ENCODE measurements at places on chromosomes 6 and 20.
A peak's percentile ranks its signal among the peaks of the same experiment; 100 is the strongest.

DNA sequence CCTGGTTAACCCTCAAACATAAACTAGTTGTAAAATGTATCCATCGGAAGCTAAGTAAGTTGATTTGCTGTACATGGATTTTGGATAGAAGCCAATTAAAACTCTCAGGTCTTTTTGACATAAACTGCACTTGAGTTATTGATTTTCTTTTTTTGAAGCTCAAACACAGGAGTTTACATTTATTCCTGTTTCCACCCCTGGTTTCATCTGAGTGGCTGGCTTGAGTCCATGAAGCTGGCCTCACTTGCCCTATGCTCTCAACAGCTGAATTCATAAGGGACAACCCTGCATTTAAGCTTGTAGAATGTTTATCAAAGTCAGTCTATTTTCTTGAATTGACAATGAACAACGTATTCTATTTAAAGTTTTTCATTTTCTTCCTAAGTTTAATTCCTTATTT lies 58.1 kb upstream of the PLEKHG1 start:
- DNase-seq: no peak

DNA sequence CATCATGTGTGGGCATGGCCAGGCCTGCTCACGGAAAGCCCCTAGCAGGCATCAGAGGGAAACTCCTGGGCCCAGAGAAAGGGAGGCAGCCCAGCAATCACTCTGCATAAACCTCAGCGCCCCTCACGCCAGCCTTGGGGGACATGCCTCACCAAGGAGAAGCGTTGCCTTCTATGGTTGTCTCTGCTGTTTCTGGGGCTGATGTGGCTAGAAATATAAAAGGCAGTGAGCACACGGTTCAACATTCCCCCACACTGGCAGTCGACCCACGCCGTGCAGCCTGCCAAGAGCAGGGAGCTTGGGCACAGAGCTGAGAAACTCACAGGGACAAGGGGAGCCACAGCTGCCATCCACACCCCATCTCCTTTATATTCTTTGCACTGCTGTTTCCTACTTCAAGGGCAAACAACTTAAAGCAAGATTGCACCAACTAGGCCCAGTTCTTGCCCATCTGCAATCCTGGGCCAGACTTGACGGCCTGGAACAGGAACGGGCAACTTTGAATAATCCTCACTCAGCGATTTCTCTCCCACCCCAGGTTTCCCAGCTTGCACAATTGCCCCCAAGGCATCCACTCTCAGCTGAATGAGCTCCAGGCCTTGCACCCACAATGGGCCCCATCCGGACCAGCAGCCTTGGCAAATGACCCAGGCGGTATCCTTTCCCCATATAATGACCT lies 35.5 kb upstream of the FOXC1 start:
- no peak for DNase-seq

- DNase-seq: no peak
Measured at GRCh38 chr6:82573254-82573972, 209.8 kb downstream of the TPBG start.

DNA sequence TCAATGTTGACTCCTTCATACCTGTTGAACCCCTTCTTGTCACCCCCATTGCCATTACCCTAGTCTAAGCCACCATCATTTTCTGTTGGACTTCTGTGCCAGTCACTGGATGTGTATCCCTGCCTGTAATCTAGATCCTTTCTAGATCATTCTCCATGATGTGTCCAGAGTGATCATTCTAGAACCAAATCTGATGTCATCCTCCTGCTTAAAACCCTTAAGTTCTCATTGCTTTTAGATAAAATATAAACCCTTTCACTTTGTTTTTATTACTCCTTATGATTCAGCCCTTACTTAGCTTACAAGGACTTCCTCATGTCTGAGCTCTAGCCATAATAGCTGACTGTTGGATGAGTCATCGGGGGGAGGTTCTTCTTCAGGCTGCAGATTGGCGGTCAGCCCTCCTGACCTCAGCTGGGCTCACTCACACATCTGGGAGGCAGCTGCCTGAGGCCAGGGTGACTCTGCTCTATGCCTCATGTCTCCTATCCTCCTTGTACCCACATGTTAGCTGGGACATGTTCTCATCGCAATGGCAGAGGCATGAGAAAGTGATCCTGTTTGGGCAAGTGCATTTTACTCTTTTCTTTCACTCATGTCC lies 287.6 kb downstream of the ESR1 start:
- DNase-seq: no peak

- no peak for DNase-seq
Measured at GRCh38 chr6:21885532-21886114, 292.1 kb downstream of the SOX4 start.

DNA sequence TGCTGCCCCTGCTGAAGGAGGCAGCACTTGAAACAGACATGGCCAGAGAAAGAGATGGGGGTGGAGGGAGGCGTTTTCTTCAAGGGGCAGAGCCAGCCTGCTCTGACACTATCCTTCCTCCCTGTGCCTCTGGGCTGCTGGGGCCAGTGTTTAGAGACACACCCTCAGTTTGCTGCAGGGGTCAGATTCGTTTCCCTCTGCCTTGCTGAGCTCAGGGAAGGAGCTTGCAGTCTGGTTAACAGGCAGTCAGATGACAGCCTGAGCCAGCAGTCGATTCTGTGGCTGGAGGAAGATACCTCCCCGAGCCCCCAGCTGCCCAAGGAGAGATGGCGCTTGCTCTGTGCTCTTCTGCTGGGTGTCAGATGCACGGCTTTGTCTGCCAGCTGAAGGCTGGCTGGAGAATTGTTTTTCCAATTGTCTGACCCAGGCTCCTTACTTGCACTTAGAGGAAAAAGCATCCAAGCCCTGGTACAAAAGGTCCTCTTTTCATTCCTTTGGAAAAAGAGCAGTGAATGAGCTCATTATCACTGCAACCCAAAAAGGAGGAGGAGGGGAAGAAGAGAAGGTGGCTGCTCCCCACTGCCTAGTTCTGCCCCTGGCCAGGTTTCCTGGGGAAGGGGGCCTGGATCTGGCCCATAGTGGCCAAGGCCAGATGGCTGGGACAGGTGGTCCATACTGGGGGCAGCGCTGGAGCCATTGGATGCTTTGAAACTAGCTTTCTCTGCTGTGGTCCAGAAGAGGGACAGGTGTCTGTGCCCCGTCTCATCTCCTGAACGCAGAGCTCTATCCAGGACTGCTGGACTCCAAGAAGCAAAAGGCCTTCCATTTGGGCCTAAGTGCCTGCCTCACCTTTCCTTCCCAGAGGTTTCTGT lies 88.2 kb downstream of the TCP11 start:
- no peak for DNase-seq

DNA sequence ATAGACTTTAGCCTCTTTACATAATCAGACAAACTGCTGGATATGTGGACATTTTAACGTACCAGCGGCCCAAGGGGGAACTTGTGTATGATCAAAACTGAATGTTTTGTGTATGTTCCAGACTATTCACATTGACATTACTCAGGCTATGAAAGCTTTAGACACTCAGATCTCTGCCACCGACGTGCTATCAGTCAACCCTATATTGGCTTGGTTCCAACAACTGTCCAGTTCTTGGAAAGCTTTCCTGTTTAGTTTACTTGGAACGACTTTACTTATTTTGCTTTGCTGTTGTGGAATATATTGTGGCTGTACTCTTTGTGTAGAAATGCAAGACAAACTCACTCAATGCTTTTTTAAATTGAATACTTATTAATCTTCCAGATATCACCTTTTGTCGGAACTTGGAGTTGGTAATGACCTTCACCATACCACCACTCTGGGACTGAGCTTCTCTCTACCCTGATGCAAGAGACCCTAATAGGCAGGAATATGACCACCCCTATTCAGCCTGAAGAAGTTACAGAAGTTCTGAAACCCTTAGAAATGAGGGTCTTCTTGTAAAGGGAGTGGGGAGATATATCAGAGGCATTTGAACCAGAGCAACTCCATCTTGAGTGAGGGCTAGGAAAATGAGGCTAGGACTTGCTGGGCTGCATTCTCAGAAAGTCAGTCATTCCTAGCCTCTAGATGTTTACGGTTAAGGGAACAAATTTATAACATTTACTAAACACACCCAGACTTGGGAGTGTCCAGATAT lies 49.0 kb upstream of the PAX1 start:
- no peak for DNase-seq

GRCh38 chr6:11729076-11729475 lies 49.5 kb downstream of the ADTRP start:
- no peak for DNase-seq

- no peak for DNase-seq
Measured at GRCh38 chr6:153595903-153596302, 443.1 kb upstream of the OPRM1 start.

- no peak for DNase-seq
Measured at GRCh38 chr6:141956046-141956761, 176.5 kb upstream of the GJE1 start.

- DNase-seq: no peak
Measured at GRCh38 chr6:84137051-84137375, 90.4 kb downstream of the CEP162 start.

GRCh38 chr20:47496118-47496517 lies 5.6 kb upstream of the NCOA3 start:
- DNase-seq: no peak

- no peak for DNase-seq
Measured at GRCh38 chr6:51844336-51844735, 243.1 kb downstream of the PKHD1 start.

DNA sequence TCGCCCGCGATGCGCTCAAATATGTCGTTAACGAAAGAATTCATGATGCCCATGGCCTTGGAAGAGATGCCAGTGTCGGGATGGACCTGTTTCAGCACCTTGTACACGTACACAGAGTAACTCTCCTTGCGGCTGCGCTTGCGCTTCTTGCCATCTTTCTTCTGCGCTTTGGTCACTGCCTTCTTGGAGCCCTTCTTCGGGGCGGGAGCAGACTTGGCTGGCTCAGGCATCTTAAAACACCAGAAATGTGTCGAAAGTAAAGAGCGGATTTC lies 36.4 kb downstream of the HFE start:
- DNase-seq: peak; percentile 94

DNA sequence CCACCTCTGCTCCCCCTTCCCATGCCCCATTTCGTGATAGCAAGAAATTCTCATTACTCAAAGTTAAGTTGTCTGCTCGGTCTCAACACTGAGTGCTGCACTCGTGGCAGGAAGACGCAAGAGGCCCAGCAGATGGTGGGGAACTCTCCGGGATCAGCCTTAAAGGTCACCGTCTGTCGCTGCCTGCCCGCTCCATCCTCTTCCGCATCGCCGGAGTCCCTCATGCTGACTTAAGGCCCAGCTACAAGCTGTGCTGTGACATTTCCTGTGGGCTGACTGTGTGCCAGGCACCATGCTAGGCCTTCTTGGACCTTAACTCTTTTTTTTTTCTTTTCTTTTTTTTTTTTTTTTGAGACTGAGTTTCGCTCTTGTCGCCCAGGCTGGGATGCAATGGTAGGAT lies 17.8 kb downstream of the GRM4 start:
- DNase-seq: no peak

DNA sequence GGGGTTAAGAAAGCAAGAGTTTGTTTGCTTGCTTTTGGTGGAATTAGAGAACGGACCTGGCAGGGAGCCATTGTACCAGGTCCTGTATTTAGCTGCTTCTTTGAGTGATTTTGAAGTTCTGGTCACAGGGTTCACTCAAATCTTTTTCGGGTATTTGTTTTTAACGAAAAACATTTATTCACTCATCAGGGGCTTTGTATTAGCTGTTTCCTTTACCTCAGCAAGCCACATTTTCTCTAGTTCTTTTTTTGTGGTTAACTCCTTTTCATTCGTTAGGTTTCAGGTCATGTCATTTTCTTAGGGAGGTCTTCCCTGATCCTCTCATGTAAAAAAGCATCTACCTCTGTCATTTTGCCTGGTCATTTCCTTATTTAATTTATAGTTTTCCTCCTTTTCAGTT lies 1502.2 kb downstream of the GRIK2 start:
- no peak for DNase-seq

GRCh38 chr6:46772762-46773161 lies 20.4 kb upstream of the MEP1A start:
- no peak for DNase-seq

DNA sequence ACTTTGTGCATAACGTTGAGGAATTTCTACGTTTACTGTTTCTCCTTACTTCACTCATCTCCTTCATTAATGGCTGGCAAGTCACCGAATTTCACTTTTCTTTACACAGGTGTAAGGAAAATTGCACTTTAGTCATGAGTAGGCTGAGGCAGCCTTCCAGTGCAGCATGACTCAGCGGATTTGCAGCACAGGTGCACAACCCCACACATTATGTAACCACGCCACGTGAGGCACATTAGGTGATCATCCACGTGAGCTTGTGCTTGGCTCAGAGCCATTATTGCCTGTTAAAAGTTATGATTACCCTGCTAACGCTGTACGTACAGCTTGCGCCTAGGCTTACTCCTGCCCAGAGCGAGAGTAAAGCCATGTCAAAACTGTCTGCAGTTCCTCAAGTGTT lies 158.8 kb downstream of the NKAIN2 start:
- no peak for DNase-seq

- DNase-seq: no peak
Measured at GRCh38 chr6:133972388-133972787, 19.4 kb downstream of the TBPL1 start.

DNA sequence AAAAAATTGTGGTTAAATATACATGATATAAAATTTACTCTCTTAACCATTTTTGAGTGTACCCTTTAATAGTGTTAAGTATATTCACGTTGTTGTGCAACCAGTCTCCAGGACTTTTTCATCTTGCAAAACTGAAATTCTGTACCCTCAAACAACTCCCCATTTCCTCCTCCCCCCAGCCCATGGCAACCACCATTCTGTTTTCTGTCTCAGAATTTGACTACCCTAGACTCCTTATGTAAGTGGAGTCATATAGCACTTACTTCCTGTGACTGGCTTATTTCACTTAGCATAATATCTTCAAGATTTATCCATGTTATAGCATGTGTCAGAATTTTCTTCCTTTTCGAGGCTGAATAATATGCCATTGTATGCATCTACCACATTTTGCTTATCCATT lies 5.1 kb downstream of the VPS16 start:
- DNase-seq: no peak

DNA sequence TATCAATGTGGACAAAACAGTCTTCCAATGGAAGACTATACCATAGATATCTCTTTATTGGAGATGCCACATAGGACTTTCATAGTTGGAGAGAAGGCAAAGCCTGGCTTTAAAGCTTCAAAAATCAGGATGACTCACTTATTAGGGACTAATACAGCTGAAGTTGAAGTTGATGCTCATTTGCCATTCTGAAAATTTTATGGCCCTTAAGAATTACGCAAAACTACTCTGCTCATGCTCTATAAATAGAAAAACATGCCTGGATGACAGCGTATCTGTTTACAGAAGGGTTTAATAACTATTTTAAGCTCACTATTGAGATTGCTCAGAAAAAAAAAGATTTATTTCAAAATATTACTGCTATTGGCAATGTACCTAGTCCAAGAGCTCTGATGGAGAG lies 155.5 kb upstream of the DST start:
- no peak for DNase-seq

DNA sequence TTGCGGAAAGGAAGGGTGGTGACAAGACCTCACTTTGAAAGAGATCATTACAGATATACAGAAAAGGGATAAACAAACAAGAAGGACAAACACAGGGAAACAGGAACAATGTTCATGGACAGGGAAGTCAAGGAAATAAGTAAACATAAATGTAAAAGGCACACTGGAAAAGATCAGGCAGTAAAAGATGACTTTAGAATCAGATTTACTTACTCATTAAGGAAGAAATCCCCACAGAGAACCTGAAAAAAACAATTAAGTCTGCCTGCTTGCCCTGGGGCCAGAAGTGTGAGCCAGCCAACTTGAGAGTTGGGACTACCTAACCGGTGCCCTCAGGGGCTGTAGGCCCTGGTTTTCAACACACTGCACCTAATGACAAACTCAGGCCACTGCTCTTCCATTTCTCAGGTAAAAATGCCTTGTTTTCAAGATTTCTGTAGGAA lies 1.7 kb downstream of the APMAP start:
- peak; percentile 73 for DNase-seq
